ENCODE measurements at places on chromosomes 4 and X.

DNA sequence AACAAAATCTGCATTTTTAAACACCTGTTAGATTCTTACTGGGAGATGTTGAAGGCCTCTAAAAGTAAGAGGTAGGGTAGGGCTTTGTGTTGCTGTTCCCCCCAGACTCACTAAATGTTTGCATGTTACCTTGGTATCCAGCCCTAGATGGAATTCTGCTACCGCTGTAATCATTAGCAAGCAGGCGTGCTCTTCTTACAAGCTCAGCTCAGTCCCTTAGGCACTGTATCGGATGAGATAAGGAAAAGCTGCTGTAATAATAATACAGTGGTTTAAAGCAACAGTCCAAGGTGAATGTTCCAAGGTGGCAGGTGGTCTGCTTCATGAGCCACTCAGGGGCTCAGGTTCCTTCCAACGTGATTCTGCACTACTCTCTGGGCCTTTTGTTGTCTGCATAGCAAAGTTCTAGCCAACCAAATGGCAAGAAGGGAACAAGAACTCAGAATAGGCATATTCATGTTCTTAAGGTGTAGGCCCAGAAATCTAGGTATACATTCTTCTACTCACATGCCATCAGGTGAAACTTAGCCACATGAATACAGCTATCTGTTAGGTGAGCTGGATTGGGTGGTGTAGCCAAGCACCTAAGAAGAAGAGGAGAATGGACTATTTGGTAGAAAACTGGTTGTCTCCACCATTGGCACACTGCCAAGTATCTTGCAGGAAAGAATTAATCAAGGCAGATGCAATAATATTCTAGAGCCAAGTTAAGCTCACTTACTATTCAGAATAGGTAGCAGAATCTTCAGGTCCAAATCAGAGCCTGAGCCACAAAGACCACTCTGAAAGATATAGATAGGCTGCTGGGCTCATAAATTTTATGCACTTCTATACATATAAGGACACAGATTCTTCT lies 46.0 kb downstream of the COQ2 start:
- no peak for DNase-seq

GRCh38 chr4:169493164-169493524 lies 119.2 kb downstream of the NEK1 start:
- no peak for DNase-seq

- peak; percentile 14 for DNase-seq
Observed at GRCh38 chr4:36399762-36400353, 118.4 kb downstream of the DTHD1 start.

- DNase-seq = no peak
Observed at GRCh38 chr4:182143086-182143821, 99.9 kb upstream of the TENM3 start.

GRCh38 chr4:123102897-123103471 lies 180.6 kb upstream of the NUDT6 start:
- no peak for DNase-seq

DNA sequence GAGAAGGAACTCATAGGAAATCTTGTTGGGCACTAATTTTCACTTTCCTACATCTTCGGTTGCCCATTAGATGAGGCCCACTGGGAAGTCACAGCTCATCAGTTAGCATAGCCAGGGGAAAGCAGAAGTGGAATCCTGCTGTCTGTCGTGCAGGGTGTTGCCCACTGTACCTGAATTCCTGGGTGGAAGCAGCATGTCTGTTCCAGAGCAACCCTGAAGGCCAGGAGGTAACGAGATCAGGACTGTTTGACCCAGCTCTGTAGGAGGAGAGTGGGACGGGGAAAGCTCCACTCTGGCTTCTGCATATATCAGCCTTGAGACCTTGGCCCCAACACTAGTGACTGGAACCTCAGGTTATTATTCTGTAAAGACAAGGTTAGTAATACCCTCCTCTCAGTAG lies 296.1 kb downstream of the EVC2 start:
- no peak for DNase-seq
